ENCODE measurements at places on chromosomes 3 and 15.

DNA sequence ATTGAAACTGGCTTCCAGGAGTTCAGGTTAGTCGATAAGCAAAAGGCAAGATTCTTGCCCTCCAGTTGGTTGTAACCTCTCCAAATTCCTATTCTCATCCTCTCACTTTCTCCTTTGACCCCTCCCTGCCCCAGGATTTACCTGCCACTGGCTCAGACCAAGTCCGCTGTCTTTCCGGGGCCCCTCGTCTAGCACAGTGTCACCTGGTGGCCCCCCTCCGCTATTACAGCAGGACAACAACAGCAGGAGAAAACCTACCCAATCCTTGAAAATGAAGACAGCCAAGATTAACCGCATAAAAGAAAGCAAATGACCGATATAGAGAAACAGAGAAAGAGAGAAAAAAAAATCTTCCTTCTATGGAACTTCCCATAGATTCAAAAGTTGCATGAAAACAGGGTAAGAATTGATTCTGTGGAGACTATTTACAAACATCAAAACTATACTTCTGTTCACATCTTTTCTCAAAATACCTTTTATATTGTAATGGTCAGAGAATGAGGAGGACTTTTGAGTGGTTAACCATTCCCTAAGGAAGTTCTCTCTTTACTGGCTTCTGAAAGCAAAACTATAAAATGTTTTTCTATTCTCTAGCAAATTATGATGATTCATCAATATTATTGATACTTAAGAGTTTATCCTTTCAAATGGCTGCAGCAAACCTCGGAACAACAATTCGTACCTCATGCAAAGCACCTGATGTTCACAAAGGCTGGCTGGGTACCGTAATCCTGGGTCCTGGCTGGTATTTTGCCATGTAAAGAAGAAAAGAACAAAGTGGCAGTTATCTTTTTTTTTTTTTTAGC lies 10.0 kb upstream of the ST8SIA2 start:
- DNase-seq: peak; percentile 28

DNA sequence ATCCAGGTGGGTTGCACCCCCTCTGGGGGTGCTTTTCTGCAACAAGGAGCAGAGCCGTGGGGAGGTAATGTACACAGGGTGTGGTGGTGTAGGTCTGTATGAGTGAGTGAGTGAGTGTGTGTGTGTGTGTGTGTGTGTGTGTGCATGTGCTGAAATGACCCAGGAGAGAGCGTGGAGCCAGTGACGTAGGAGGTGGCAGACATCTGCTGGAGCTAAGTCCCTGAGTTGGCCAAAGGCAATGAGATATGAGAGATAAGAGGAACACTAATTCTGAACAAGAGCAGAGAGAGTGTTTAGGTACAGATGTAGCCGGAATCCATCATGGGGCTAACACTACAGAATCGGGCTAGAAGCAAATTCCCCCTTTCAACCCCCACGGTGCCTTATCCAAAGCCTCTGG lies 27.6 kb downstream of the BDH1 start:
- no peak for DNase-seq

DNA sequence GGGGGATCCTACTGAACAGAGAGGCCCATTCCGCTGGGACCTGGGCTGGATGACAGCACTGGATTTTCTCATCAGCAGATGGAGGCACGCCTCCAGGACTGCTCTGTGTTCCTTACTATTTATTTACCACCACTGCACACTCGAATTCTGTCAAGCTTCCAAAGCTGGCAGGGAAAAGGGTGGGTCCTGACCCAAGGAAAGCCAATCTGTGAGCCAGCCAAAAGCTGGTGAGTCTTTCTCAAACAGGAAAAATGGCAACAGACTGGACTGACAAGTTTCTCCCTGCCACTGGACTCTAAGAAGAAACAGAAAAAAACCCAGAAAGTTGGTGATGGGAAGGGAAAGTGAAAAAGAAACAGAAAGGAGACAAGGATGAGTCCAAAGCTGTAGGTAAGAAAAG lies 37.8 kb downstream of the CD47 start:
- no peak for DNase-seq

DNA sequence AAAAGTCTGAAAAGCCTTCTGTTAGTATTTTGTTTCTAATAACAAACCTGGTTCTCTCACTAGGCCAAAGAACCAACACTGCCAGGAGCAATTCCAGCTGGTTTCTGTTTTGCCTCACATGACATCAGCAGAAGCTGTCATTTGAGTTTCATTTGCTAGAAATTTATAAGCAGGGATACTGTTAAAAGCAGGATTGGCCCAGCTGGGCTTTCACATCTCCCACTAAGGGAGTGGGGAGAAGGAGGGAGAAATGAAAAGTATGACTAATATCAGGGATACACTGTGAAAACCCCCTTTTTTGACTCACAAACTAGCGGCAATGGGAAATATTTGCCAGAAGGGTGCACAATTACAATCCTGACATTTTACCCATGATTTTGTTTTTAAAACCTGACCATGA lies 5.3 kb downstream of the CCDC80 start:
- no peak for DNase-seq

GRCh38 chr3:32960404-32961170 lies 9.1 kb downstream of the CCR4 start:
- no peak for DNase-seq

Data from stimulated activated CD4-positive, alpha-beta T cell treated with anti-CD3 and anti-CD28 coated beads, Interleukin-2, amount 100 ng/mL, for 24 hours (primary cell).